G401 (cell line): ENCODE measurements at places on chromosomes 3 and 15.

DNA sequence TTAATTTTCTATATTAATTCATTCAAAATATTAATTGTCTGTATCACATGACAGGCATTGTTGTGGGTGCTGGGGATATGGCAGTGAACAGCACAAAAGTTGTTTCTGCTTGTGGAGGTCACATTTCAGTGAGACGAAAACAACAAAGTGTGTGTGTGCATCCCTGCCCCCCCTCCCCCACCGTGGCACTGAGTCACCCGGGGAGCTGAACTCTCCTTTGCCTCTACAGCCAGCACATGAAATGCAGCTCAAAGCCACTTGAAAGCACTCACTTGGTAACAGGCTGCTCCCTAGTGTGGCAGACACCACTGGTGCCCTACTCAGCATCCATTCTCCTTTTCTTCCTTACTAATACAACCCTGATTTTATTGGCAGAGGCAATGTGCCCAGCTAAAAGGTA lies 16.9 kb upstream of the SCAMP5 start:
- DNase-seq = no peak

DNA sequence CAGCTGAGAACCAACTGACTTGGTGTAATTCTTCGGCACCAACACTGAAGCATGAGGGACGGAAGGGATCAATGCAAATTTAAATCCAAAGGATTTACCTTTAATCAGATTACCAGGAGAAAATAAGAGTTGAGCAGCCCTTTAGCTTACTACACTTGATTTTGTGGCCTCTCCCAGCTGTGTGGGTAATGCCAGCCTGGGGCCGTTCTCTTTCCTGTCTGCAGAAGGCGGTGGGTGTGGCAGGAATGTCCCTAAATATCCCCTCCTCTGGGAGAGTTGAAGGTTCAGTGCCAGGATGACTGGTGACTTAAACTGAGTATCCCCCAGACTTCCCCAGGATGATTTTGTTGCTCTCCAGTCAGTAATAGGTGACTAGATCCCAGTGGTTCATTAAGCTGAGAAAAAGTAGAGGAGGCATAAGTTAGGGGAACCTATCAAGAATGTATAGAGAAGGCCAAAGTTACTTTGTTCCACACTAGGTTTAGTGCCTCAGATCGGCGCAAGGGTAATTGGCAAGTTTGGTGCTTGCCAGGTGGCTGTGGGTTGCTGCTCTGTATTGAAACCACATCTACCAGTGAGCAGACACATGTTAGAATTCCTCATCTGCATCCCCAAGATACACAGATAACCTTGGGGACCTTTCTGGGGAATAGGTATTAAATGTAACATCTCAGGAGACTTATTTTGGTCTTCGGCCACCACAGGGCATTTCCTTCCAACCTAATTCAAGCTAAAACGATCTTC lies 23.1 kb downstream of the MAPKBP1 start:
- DNase-seq = no peak

DNA sequence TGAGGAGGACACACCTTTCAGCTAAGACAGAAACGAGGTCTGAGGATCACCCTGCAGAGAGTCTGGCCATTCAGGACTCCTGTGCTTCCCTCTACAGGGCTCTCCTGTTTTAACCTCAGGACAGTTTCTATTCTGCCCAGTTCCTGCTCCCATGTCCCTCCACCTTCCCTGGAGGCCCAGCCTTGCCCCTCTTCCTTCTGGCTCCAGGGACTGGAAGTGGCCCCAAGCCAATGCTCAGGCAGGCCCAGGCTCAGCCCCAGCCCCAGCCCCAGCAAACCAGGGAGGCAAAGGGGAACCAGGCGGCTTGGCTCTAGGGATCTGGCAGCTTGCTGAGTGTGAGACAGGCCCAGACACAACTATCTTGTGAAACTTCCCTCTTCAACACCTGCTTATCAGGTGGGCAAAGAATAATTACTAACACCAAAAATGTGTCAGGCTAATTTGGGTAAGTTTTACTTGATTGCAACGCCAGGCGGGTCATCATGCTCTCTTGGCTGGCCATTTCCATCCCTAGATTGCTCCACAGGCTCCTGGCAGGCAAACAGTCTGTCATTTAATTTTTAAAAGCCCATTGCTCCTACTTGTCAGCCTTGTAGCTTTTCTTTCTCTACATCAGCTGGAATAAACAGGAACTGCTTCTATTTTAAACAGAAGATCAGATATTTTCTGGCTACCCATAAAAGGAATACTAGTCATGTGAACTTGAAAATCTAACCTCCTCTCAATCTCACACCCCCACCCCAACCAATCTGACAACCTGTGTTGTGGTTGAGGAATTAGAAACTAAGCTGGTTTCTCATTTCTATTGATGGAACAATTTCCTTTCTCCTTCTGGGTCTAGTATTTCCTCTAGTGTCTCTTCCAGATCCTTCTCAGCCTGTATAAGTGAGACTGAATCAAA lies 33.5 kb downstream of the UPK1B start:
- no peak for DNase-seq

- DNase-seq = no peak
Observed at GRCh38 chr3:64848822-64849221, 161.0 kb upstream of the ADAMTS9 start.

GRCh38 chr3:68809596-68809995 lies 122.8 kb downstream of the TAFA4 start:
- no peak for DNase-seq

DNA sequence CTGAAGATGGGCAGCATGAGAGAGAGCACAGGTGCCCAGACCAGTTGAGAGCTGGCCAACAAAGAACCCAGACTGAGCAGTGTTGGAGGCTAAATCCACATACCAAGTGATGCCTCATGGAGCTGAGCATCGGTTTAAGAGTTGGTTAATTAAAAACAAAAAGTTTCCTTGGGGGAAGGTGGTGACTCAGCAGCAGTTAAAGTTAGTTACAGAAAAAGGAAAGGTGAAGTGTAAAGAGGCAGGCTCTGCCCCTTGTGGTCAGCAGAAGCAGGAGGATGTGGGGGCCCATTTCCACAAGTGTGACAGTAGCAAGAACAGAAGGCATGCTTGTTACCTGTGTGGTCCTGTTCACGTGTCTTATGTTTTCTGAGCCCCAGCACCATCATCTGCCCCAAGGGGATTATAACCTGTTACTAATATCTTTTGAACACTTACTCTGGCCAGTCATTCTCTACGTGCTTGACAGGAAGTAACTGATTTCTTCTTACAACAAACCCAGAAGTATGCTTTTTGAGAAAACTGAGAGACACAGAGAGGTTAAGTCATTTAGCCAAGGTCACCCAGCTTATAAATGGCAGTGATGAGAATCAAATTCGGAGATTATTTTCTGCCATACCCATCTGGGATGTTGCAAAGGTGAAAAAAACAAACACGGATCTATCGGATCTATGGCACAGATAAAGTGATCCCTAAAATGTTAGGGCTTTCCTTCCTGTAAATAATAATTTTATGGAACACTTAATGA lies 91.0 kb downstream of the EPHB1 start:
- no peak for DNase-seq

- DNase-seq = no peak
Observed at GRCh38 chr3:171796625-171797264, 13.5 kb downstream of the PLD1 start.

DNA sequence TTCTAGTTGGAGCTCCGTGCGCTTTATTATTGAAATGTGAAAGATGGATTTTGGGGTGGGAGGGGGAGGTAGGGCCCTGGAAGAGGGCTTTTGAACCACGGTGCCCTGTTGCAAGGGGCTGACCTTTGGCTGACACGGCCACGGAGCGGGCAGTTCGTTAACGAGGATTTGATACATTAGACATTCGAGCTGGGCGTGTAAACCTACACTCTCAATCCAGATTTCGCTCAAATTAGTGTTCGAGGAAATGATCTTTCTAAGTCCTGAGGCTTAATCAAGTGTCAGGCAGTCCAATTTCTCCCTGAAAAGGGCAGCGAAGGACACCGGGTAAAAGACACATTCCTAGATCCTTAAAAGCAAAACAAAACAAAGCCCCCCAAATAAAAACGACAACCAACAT lies 13.0 kb downstream of the ZIC1 start:
- peak; percentile 58 for DNase-seq

- peak; percentile 86 for DNase-seq
Observed at GRCh38 chr15:28984421-28985315, 98.9 kb downstream of the APBA2 start.

- no peak for DNase-seq
Observed at GRCh38 chr15:27746401-27746955, 352.6 kb downstream of the OCA2 start.

DNA sequence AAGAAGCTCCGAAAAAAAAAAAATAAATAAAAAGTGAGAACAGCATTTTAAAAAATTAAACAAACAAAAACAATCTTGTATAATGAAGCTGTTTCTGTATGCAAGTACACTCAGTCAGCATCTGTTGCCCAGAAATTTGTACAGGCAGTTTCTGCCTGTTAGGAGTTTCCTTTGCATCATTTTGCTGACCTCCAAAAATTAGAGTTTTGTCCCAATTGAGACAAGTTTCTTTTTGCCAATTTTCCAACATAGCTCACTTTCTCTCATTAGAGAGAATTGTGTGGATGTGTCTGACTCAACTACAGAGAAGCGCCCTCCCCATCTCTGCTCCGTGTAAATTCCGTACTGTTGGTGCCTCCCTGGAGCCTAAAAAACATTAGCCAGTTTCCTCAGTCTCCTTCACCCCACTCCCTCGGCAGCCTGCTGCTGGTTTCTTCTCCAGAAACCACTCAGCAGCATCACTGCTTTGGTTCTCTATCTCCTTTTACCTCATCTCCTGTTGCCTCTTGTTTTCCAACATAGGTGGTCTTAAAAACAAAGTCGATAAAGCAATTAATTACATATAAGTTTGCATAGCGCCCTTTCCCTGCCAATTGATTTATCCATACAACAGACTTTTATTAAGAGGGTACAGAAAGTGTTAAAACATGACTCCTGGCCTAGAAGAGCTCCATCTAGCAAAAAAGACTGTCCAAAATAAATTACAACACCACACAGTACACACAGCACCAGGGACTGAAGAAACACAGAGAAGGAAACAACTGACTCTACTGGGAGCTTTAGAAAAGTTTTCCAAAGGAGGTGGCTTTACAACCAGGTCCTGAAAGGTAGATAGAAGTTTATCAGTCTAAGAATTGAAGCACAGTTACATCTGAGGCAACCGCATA lies 286.7 kb downstream of the SHOX2 start:
- no peak for DNase-seq

- no peak for DNase-seq
Observed at GRCh38 chr15:70609889-70610288, 153.5 kb downstream of the UACA start.

GRCh38 chr3:102083473-102083872 lies 234.2 kb downstream of the NFKBIZ start:
- no peak for DNase-seq

DNA sequence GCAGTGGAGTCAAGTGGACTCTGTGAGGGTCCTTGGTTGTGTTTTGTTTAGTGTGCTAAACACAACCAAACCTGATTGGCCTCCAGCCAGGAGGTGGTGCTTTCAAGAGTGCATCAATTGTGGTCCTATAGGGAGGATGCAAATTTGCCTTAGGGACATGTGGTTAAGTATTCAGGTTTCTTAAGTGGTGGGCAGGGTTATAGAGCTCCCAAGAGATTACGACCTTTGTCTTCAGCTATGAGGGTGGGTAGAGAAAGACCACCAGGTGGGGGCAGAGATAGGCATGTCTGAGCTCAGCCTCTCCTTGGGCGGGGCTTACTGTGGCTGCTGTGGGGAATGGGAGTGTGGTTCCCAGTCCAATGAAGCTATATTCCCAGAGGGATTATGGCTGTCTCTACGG lies 186.6 kb downstream of the SQOR start:
- DNase-seq = no peak

- DNase-seq = no peak
Observed at GRCh38 chr3:51619983-51620382, 51.1 kb upstream of the TEX264 start.

DNA sequence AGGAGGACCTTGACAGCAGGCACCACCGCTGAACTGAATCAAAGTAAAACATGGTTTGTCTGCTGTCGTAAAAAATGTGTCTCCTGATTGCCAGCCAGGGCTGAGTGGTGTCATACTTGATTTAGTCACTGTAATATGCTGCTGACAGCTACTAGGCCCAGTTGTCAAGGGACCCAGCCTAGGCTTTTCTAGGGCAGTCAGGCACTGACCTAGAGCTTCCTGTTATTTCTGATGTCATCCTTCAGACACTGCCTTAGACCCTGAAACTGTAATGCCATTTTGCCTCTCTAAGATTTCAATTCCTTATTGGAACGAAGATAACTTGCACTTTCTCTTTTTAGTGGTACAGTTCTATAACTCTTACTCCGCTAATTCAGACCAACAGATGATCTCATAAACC lies 2.6 kb upstream of the MRPL3 start:
- DNase-seq = no peak
